ENCODE measurements at places on chromosomes 3 and 15.

DNA sequence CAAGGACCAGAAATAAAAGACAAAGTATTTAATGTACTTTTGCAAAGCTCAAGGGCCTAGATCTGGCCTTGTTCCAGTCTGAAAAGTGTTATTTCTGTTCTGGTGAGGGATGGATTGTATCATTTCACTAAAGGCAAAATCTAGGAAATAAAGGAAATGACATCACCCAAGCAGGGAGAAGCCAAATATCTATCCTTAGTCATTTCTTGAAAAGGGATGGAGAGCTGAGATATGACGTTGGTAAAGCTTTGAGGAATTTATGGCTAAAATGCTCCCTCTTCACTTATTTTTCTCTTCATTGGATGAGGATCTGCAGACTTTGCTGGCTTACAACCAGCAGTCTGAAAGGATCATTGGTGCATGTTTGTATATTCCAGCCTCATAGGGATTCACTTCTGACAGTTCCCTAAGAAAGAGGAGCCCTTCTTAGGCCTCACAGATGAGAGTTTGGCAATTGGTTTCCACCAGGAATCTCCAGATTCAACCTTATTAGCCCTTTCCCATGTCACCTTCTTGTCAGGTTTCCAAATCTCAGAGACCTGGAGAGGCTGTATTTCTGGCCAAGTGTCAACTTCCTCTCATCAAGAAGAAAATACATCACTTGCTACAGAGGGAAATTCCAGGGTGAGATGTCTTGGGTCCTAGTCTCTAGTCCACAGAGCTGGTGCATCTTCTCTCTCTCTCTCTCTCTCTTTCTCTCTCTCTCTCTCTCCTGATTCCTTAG is 93.7 kb upstream of the BOC start:
- DNase-seq, result no peak

GRCh38 chr3:63762934-63763550 is 56.1 kb upstream of the C3orf49 start:
- no peak for DNase-seq

- no peak for DNase-seq
Observed at GRCh38 chr15:77115179-77115578, 44.3 kb upstream of the TSPAN3 start.

- no peak for DNase-seq
Observed at GRCh38 chr15:80591471-80591870, 103.6 kb upstream of the ABHD17C start.

GRCh38 chr15:101660005-101660404 is 7.8 kb upstream of the TM2D3 start:
- DNase-seq, result no peak

DNA sequence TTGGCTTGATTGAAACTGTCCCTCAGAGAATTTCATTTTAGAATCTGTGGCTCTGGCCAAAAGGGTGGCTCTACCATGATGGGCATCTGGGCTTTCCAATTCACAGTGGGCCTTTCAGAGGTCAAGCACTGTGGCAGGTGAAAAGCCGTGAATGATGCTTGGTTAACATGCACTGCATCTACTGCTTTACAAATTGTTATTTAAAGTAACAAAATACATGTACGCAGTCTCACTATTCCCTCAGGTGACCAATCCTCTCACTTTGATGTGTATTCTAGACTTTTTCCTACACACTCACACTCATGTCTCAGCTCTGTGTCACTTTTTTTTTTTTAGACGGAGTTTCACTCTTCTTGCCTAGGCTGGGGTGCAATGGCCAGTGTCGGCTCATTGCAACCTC is 70.5 kb downstream of the MGLL start:
- no peak for DNase-seq

- DNase-seq, result no peak
Observed at GRCh38 chr3:44968447-44968858, 7.5 kb downstream of the ZDHHC3 start.

- no peak for DNase-seq
Observed at GRCh38 chr3:52087731-52088130, 31.4 kb upstream of the DUSP7 start.

- no peak for DNase-seq
Observed at GRCh38 chr3:115272036-115272824, 125.1 kb upstream of the ZBTB20 start.

GRCh38 chr15:84099181-84099580 is 136.4 kb upstream of the GOLGA6L4 start:
- no peak for DNase-seq

GRCh38 chr3:112027142-112027541 is 7.4 kb upstream of the TMPRSS7 start:
- no peak for DNase-seq

DNA sequence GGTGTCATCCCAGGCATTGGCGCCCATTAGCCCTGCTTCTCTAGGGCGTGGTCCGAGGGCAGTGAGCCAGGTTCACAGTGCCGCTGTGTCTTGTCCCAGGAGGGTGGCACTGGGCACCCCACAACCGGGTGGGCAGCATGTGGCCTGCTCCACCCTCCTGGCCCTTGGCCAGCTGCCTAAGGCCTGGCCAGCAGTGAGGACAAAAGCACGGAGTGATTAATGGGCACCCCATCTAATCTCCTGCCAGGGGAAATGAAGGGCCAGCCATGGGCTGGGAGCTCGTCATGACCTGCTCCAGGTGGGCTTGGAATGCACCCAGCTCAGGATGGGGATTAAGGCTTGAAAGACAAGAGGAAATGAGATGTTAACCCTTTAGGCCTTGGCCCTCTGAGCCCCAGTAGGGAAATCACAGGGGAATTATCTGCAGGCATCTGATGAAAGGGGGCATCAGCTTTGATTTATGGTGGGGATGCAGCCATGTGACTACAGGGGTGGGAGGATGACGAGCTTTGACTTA is 5.2 kb downstream of the THSD4 start:
- no peak for DNase-seq

DNA sequence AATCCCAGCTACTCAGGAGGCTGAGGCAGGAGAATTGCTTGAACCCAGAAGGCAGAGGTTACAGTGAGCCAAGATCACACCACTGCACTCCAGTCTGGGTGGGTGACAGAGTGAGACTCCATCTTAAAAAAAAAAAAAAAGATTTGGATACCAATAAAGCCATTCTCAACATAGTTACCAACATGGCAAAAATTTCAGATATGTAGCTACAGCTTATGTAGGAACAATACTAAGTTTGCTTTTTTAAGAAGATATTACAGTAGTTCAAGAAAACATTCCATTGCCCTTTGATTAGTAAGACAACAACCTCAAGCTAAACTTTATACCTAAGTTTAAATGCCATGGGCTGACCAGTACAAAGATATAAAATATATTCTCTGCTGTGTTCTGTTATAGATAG is 34.4 kb downstream of the ZNF106 start:
- DNase-seq, result no peak

- no peak for DNase-seq
Observed at GRCh38 chr3:59908280-59908679, 858.5 kb upstream of the CFAP20DC start.

DNA sequence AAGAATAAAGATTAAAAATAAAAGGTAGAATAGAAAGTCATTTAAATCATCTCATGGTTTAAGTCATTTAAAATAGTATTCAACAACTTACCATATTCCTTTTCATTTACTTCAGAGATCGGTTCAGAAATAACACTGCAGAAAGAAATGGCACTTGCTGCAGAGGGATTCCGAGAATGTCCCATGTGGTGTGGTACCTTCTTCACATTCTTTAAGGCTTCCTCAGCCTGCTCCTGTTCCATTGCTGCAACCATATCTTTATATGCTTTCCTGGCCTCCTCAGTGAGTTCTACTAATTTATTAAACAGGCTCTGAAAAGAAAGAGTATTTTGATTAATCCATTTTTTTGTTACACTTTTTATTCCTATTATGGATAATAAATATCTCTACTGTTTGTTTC is 32.6 kb upstream of the SHC4 start:
- no peak for DNase-seq

- DNase-seq, result no peak
Observed at GRCh38 chr15:86877171-86877631, 797.5 kb downstream of the AGBL1 start.

GRCh38 chr3:72223116-72223515 is 438.2 kb upstream of the PROK2 start:
- DNase-seq, result no peak

- no peak for DNase-seq
Observed at GRCh38 chr3:25592510-25592968, 72.2 kb downstream of the TOP2B start.

- no peak for DNase-seq
Observed at GRCh38 chr15:62880278-62880677, 162.3 kb upstream of the TPM1 start.

DNA sequence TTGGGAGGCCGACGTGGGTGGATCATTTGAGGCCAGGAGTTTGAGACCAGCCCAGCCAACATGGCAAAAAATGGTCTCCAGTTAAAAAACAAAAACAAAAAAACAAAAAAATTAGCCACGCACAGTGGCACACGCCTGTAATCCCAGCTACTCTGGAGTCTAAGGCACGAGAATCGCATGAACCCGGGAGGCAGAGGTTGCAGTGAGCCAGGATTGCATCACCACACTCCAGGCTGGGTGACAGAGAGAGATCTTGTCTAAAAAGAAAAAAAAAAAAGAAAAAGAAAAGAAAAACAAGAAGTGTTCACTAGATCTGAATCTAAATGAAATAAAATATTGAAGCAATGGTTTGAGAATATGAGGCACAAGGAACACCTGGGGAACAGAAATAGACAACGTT is 36.7 kb downstream of the SLC9A9 start:
- no peak for DNase-seq

DNA sequence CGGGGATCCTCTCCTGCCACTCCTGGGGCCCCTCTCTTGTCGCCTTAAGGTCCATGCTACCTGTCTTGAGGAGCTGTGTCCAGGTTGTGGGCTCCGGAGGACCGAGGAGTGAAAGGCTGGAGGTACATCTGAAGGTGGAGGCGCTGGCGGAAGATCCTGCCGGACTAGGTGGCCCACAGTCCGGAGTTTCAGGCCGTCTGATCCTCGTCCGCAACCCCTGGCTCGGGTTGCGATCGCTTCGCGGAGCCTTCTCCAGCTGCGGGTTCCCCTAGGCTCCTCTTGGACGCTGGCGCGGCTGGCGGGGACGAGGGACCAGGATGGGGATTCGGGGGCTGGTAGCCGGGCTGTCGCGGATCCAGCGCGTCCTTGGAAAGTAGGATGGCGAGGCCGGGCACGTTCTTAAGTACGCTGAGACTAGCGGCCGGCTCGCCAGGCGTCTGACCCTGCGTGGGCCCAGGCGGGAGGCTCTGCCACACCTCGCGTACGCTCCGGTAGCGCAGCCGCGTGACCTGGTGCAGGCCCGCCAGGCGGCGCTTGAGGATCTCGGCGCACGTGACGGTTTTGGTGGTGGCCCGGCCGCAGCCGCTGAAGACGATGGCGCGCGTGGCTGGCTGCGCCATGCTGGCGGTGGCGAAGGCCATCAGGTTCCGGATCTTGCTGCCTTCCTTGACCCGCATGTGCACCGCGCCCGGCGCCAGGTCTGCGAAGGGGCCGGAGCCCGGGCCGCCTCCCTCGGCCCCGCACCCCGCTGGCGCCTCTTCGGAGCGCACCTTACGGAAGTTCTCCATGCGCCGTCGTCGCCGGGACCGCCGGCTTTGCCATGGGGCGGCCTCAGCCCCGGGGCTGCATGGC is 550 bp downstream of the RPP25 start:
- DNase-seq, result peak; percentile 74

- DNase-seq, result no peak
Observed at GRCh38 chr15:22850055-22850454, 11.6 kb downstream of the NIPA2 start.

DNA sequence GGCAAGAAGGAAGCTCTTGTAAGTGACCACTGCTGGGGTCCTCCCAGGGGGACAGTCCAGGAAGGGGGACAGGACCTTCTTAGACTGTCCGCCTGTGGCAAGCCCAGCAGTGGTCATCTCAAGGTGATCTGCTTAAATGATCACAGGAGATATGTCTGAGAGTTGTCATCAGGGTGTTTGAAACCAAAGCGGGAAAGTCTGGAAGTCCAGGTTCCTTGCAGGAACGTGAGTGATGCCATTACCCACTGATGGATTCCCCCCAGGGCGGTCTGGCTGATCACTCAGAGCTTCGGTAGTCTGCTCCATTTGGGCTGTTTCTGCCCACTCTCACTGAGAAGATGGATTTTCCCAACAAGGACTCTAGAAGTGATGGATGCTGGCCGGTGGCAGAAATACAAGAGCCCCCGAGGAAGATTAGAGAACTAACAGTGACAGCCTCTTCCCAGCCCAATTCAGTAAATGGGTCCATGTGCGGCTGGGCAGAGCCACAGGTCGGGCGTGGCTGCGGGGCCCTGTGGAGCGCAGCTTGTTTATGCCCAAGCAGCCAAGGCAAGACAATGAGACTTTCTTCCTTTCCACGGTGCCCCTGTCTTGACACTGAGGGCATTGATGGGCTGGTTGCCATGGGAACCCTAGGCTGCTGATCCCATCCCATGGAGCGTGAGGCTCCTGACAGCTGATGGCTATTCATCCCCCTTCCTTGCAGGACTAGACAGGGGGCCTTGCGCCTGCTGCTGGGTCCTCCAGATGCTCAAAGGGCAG is 9.5 kb downstream of the PCSK6 start:
- no peak for DNase-seq

DNA sequence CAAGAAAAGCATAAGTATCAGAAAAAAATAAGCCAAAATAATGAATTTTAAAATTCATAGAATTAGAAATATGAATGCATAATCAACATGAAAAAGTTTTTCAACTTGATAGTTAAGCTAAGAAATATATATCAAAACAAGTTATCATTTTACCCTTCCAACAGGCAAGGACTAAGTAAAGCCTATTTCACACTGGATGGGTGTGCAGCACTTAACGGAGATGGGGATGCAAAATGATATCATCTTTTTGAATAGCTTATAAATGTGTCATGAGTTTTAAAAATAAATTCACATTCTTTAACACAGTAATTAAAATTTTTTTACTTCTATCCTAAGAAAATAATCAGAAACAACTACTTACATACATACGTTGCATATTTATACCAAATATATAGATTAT is 20.9 kb downstream of the PIK3R4 start:
- no peak for DNase-seq

- DNase-seq, result no peak
Observed at GRCh38 chr3:4071481-4072184, 231.5 kb upstream of the SETMAR start.

DNA sequence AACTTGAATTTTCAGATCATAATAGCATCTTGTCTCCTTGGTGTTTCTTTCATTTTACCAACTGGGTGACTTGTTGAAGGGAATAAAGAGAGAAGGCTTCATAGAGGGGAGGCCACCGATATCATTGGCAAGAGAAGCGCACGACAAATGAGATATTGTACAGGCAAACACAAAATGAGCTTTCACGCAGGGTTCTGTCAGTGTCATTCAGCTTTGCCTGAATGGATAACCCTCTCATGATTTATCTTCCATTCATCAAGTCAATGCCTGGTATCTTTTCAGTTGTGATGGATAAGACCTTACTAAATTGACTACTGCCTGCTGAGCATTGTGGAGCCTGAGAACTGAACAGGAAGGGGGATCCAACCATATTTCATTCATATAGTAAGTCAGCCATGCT is 188.6 kb upstream of the EPHA3 start:
- DNase-seq, result no peak

DNA sequence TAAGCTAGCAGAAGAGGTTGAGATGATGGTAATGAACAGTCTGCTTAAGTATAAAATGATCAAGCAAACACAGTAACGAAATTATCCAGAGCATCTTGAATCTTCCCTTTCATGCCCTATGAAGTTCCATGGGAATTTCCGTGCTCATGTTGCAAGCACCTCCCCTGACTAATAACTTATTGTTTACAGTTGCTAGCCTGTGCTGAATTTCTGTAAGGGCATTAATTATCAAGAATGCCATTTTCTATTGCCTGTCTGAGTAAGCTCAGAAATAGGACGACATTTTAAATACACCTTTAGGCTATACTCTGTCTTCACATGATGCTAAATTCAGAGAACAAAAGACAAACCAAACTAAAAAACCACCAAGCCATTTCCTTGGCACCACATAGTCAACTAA is 257.5 kb upstream of the LRTM1 start:
- no peak for DNase-seq
